ENCODE measurements at places on chromosomes 2 and 18. TPM values are rescaled to one million over a fixed set of nuclear protein-coding genes. Genes with fewer than 3 reads are reported as not detected.

DNA sequence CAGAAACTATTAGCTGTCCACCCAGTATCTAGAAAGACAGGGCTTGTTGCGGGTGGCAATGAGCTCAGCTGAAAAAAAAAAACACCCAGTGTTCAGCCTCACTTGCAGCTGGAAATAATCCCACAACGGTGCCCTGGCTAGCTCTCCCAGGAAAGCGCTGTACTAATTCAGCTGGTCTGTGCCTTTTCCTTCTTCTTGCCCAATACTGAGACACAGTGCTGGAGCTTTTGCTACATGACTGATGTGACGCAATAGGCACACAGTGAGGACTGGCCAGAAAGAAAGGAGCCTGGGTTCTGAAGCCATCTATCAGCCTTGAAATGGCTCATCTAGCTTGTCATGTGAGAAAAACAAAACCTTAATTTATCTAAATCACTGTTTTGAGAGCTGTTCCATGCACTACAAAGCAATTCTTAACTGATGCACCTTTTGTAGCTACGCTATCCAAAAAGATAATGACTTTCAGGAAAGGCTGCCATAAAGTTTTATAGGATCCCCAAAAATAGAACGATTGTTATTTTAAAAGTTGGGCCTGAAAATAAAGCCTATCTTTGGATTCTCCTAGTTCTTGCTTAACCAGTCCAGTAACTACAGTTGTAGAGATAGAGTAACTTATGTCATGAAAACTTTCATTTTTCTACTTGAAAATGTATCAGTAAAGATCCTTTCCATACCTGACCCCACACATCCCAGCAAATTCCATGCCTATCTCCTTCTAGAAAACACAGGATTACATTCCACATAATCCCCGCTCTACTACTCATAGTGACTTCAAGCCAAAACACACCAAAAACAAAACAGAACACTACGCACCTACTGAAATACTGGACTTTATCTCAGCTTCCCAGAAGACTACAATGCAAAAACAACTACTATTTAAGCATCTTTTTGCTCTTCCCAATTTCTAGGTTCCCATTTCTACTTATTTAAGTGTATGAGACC, 15.9 kb downstream of the KIDINS220 start:
- no peak for DNase-seq
- peaks cover 41% of the 10 kb centered on the region for H3K36me3 ChIP-seq
- H3K4me3 ChIP-seq, result no peak overlapping the region

GRCh38 chr18:59267503-59268126, 5.6 kb downstream of the RAX start:
- peaks cover 12% of the 10 kb centered on the region for H3K4me1 ChIP-seq
- no peak overlapping the region for H3K27ac ChIP-seq
- no peak for DNase-seq

DNA sequence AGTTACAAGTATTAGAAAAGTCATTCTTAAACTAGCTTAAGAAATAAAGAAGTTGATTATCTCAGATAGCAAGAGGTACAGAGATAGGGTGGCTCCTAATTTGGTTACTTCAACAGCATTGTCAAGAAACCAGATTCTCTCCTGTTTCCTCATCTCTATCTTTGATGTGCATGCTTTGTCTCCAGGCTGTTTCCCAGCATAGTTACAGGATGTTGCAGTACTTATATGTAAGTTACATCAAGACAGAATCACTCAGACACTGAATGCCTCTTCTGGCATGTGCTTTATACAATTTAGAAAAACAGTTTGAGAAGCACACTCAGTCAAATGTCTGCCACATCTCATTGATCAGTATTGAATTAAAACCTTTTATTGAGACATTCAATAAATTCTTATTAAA, 189.5 kb upstream of the UBE2E3 start:
- no peak overlapping the region for H3K4me3 ChIP-seq
- no peak overlapping the region for H3K27ac ChIP-seq
- no peaks in the 10 kb centered on the region for H3K4me1 ChIP-seq
- no peaks in the 10 kb centered on the region for H3K27me3 ChIP-seq
- no peak for DNase-seq

GRCh38 chr2:237790353-237790752, 8.2 kb upstream of the RBM44 start:
- H3K27me3 ChIP-seq, result no peaks in the 10 kb centered on the region
- no peaks in the 10 kb centered on the region for H3K36me3 ChIP-seq
- H3K4me3 ChIP-seq, result no peak overlapping the region
- peak; percentile 37 for DNase-seq

Gene C2orf78
- total RNA-seq, result 0.03 TPM

Gene CHRNA1
- not detected for total RNA-seq
